NCI-H460 (cell line): ENCODE measurements at places on chromosomes 2 and 18. TPM values are rescaled to one million over a fixed set of nuclear protein-coding genes. Genes with fewer than 3 reads are reported as not detected.

- DNase-seq = no peak
These were observed 12.6 kb downstream of the CACNB4 start for GRCh38 chr2:152086231-152086630.

DNA sequence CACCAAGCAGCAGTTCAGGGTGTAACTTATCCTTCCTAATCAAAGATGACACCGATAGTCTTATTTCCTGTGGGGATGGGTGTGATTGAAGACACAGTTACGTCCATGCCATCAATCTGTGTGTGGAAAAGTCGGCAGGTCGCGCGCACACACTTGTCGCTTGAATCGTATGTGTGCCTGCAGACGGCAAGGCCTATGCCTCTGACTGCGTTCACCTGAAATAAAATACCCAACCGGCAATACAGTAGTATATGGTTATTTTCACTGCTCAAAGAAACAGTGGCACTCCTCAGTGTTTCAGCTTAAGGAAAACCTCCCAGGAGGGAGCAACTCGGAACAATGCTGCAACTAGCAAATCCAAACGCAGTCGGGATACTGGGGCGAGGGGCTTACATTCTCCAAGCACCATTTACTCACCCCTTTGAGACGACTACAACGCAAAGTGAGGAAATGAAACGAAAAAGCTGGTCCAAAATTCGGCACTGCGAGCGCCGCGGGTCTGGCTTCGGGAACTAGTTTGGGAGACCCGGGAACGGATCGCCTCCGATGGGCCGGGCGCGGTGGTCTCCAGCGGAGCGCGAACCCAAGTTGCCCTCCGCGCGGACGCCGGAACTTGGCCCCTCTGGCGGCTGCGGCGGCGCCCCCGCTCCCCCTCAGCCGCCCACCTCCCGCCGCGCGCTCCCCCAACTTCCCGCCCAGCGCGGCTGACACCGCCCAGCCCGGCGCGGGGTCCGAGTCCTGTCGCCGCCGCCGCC, 675 bp downstream of the PRKD3 start:
- no peak for DNase-seq

Gene PAX3
- total RNA-seq = 4.2 and 5.7 TPM in 2 replicates

- no peak for DNase-seq
These were observed 2.8 kb downstream of the SP9 start for GRCh38 chr2:174337337-174338146.
